ENCODE measurements at places on chromosomes 6 and 20.

- no peak for DNase-seq
Observed at GRCh38 chr20:53698371-53698978, 104.8 kb upstream of the ZNF217 start.

DNA sequence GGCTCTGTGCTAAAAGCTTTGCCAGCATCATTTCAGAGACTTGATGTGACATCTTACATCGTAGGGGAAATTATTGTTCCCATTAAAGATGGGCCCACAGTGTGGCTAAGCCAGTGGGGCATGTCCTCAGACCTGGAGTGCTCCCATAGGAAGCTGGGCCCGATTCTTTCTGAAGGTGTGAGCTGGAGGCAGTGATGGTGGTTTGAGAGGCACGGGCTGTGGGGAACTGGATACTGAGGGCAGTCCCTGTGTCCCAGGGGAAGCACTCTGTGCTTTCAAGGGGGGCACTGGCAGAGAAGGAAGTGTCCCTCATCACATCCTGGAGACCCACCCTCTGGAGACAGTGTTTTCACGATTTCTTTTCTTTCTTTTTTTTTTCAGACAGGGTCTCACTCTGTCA, 8.6 kb upstream of the FAM110A start:
- DNase-seq = no peak

- no peak for DNase-seq
Observed at GRCh38 chr6:148924226-148925012, 177.6 kb downstream of the UST start.

DNA sequence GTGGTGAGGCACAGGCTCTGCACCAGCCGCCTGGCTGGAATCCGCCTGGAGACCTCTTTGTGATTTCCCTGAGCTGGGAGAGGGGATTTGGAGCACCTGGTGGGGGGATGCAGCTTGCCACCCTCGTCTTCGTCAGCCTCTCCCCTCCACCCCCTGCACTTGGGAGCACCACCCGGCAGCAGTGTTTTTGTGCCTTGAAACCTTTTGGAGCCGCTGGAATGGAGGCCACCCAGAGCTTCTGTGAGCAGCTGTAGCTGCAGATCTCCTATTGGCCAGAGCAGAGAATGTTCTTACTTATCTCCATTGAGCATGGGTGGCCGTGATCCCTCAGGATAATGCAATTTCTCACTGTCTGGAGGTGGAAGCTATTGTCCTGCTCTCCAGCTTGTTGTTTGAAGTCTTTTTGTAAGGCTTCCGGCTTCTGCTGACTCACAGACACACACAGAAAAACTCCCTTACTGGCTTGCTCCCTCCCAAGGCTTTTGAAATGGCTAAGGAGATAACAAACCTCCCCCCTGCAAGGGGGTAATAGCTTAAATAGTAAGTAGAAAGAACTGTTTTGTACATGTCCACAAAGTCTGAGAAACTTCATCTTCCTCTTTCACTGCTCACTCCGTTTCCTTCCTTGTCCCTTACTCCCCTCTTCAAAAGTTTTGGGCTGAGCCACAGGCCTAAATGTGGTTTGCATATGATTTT, 271.2 kb downstream of the PRL start:
- DNase-seq = no peak

DNA sequence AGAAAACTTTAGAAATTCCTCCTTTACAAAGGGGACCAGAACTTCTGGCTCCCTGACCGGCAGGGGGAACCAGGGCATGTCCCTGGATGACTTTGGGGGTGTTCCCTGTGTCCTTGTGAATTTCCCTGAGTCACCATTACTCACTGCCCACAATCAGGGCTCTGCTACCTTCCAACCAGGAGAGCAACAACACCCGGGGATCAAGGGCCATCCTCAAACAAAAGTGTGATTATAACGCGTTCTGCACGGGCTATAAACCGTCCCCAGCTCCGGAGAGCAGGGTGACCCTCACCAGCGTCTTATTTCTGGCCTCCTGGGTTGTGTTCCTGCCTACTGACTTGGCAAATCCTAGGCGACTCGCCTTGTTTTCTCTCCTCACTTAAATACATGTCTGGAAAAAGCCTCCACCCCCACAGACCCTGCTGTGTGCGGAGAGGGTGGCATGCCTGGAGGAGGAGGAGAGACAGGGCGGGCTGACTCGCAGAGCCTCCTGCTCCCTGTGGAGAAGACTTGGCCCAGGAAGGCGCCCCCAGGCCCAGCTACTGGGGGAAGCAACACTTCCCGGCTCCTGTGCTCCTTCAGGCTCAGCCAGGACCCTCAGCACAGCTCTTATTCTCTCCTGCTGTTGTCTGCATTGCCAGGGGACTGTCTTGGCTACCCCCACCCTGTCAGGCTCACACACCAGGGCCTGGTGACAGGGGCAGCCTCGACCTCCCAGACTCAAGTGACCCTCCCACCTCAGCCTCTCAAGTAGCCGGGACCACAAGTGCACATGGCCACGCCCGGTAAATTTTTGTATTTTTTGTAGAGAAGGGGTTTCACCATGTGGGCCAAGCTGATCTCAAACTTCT, 54.1 kb downstream of the FGD2 start:
- DNase-seq = no peak

DNA sequence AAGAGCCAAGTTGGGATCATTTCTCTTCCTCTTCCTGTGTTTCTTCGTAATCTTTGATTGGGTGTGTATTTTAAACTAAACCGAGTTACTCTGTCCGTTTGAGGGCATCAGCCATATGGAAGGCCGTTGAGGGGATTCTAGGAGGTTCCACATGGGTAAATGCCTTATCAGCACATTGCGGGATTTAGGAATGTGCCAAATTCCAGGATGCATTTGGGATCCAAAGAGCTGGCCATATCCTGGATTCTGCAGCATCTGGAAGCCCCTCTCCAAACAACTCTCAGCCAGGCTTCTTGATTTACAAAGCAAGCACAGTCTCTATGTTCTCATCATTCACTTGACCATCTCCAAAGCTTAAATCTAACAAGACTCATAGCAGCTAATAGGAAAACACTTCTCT, 67.6 kb upstream of the RIN2 start:
- DNase-seq = no peak

DNA sequence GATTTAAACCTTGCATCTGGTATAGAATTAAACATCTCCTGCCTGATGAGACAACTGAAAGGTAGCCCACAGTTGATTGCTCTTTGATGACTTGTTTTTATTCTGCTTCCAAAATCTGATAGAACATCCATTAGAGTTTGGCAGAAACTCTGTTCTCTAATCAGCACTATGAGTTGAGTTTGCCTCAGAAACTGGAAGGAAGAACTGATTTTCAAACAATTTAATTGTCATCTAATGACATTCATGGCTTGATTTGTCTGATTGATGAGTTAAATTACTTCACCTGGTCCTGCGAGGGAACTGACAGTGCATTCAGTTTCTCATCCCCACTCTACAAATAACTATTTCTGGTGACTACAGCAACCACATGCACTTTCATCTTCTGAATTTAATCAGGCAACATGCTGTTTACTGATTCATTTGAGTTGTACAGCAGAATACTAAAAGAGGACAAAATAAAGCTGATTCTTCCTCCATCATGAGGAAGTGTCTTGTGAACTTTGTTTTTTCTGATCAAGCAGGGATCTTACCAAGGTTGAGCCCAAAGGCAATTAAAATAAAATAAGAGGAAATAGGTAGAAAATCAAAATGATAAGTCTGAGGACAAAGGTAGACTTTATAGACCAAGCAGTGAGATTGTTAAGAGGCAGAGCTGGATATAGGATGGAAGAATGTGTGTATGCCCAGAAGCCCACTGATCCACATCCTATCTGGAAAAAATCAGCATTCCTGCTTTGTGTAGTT, 15.7 kb upstream of the MRAP2 start:
- DNase-seq = no peak

DNA sequence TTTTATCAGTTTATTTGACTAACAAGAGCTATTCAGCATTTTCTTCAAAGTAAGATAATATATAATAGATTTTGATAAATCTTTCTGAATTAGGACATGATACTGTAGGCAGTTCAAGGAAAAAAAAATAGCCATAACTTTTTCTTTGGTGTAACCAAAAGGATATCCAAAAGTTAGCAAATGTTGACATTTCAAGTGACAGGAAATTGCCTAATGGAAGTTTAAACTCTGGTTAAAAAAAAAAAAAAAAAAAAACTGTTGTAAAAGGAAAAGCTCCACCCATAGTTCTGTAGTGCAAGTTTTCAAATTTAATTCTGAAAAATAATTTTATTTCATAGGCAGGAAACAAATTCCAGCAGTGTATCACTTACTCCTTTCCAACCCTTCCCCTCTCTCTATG, 18.8 kb downstream of the HEBP2 start:
- DNase-seq = no peak

GRCh38 chr6:119273272-119274196, 76.0 kb downstream of the MAN1A1 start:
- DNase-seq = no peak

GRCh38 chr6:46015119-46015968, at the start of gene CLIC5:
CLIC5 (minus strand) TSS chr6:46015860; CDS start chr6:46015542, 318 bp downstream.
- DNase-seq = peak; percentile 17

- no peak for DNase-seq
Observed at GRCh38 chr20:10619427-10619826, 54.4 kb downstream of the JAG1 start.

DNA sequence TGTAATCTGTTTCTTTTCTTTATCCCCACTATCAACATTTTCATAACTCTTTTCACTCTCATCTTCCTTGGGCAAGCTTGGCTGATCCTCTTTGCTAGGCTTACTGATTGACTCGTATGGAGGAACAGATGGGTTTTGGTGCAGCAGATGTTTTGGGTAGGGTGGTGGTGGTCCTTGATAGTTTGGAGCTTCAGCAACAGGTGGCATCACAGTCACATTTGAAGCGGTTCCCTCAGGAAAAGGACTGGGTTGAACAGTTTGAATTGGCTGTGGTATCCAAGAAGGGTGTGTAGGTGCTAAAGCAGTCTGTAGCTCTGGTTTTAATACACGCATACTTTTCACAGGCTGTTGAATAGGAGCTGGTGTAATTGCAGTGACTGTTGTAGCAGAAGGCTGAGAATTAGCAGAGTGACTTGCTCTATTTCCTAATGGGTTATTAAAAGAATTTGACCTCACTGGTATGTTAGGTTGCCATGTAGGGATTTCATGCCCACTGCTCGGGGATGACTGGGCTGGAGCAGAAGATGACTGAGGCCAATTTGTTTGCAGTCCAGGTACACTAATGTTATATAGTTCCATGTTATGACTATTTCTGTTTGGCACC, 34.5 kb downstream of the LATS1 start:
- DNase-seq = no peak

DNA sequence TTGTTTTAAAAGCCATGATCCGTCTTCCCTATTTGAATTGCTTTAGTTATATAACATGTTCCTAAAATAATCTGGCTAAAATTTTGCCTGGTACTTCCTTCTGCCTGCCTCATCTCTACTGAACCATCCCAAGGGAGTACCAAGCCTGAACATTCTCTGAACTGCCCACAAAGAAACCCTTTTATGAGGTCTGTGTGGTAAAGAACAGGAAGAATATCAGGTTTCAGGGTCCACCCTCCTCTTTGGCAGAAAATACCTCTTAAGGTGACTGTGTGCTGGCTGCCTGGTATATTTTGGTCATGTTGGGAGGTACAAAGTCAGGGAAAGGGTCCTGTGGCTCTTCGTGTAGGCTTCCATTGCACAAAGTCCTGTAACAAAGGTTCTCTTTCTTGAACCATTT, 574.1 kb upstream of the CHD6 start:
- no peak for DNase-seq

DNA sequence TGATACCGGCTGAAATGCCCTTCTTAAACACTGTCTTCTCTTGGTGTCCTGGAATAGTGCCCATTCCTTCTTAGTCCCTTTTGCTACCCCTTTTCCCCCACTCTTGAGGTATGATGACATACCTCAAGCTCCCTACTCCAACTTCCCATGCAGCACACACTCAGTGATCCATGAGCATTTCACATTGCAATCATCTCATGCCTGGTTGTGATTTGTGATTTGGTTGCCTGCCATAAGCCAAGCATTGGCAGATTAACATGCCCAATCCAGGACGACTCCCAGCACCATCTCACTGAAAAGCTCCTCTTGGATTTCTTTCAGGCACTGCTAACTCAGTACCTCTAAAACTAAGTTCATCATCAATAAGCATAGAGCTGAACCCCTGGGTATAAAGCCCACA, 14.7 kb upstream of the PTPRA start:
- DNase-seq = no peak
